Right kidney (tissue), 9 donors: ENCODE measurements at places on chromosomes 7 and 10.

GRCh38 chr7:21777921-21778320 is 167.8 kb downstream of the CDCA7L start:
- DNase-seq = no peak

GRCh38 chr7:133958822-133959221 is 168.3 kb upstream of the LRGUK start:
- DNase-seq = no peak

DNA sequence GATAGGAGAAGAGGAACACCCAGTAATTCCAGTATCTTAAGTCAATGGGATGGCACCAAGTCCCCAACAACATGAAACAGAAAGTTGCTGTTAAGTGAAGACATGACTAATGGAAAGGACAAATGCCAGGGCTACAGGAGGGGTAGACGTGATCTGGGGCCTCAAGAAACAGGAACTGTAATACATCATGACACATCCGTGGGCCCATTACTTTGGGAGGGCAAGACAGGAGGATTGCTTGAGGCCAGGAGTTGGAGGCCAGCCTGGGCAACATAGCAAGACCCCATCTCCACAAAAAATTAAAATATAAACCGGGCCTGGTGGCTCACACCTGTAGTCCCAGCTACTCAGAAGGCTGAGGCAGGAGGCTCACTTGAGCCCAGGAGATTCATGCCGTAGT is 408.6 kb upstream of the PRKCQ start:
- DNase-seq = no peak

GRCh38 chr10:92688573-92688926 is 1.2 kb upstream of the HHEX start:
- no peak for DNase-seq

DNA sequence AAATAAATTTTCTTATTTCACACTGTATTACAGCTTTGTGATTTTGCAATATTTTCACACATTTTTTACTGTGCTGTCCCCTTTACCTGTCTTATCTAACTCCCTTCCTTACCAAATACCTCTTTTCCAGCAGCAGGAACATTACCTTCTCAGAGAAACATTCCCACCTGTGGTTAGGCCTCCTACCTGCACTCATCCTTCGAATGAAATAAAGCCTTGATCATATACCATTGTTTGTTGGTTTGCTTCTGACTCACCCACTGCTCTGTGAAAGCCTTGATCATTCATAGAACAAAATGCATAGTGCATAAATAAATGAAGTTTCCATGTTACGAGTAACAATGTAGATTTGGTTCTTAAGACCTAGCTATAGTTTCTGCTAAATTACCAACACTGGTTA is 256.3 kb downstream of the ARL4A start:
- DNase-seq = no peak

- DNase-seq = no peak
Measured at GRCh38 chr7:48250441-48250951, 79.2 kb downstream of the ABCA13 start.

GRCh38 chr7:31202801-31203200 is 137.7 kb downstream of the NEUROD6 start:
- DNase-seq = no peak

DNA sequence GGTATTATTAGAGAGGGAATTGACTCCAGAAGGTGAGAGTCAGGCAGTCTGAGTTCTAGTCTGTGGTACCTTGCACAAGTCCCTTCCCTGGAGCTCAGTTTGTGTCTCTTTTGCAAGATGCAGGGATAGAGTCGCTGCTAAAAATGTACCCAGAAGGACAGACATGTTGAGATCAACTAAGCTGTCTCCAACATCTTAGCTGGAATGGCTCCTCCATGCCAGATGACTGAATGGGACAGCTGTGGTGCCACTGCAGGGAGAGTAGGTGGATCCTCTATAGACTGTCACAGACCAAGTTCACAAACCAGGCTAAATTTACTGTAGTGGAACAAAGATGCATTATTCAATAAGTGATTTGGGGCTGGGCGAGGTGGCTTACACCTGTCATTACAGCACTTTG is 120.1 kb downstream of the NEURL1 start:
- DNase-seq = no peak

DNA sequence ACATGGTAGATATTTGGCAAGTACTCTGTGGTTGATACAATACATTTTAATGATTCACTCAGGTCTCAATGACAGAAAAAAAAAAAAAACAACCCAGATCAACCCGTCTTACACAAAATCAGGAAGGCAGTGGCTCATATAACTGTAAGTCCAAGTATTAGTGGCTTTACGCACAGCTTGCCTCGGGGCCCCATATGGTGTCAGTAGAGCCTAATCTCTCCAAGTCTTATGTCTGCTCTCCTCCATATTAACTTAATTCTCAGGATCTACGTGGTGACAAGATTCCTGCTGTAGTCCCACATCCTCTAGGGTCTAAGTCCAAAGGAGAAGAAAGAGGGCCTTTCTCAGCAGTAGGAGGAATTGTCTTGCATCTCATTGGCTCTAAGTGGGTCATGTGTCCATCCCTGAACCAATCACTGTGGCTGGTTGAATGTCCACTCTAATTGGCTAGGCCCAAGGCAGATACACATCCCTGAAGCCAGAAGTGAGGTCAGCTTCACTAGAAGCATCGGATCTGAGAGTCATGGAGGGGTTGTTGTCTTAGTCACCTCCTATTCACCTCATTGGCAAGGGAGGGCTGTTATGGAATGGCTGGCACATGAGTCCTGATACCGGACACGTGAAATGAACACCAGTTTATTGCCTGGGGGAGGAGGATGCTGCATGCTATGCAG is 20.5 kb upstream of the PLPP4 start:
- no peak for DNase-seq
